ENCODE measurements at places on chromosomes 7 and 10.

- no peak for DNase-seq
Observed at GRCh38 chr7:11193131-11193867, 219.6 kb downstream of the PHF14 start.

DNA sequence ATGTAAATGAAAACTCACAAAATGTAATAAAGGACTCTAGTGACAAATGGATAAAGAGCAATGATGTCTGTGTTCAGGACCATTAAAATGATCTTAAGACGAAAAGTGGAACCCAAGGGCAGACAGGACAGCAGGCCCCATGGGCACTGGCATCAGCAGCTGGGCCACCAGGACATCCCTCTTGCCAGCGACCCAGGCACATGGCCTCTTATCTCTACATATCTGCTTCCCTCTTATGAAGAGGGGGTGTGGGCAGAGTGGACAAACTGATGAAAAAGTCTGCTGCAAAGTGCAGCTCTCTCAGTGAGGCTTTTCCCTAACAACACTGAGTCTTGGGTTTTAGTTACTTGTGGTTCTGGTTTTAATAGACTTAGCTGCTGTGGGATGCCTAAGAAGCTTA is 44.8 kb upstream of the ANKRD1 start:
- DNase-seq: no peak

DNA sequence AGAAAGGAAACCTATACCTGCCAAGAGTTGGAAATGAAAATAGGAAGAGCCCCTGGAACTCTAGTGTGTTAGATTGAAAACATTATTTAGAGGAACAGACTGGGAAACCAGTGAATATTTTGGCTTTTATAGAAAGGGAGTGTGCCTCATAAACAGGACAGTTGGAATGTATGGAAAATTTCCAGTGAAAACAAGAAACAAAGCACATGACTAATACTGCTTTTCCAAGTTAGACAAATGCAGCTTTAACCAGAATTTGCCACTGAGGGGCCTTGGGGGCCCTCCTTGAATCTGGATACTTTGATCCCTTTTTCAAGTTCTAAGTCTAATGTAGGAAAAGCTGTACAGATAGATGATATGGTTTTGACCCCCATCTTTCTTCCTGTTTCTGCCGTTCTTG is 21.2 kb downstream of the ITGB8 start:
- DNase-seq: no peak

- no peak for DNase-seq
Observed at GRCh38 chr7:156722043-156722826, 81.7 kb downstream of the RNF32 start.

GRCh38 chr7:55484834-55485233 is 87.5 kb downstream of the VOPP1 start:
- no peak for DNase-seq

GRCh38 chr7:101572156-101572555 is 56.9 kb downstream of the MYL10 start:
- DNase-seq: no peak

DNA sequence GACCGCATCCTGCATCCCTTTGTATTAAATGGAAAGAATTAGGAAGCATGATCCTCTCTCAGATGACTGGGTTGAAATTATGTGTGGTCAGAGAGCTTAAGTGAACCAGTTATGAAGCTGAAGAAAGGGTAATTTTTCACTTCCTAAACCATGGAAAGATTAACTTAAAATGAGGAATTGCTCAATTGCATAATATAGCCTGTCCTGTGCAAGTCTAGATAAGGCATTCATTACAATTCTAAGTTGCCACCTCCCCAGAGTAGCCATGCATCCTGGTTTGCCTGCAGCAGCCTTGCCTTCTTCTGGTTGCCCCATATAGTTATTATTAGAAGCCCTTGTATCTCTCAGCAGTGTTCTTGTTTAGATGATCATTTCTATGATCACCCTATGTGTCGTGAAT is 45.3 kb downstream of the STARD3NL start:
- DNase-seq: no peak

GRCh38 chr10:78817804-78818203 is 251.0 kb upstream of the ZMIZ1 start:
- no peak for DNase-seq

- DNase-seq: no peak
Observed at GRCh38 chr7:149826344-149827088, 11.7 kb upstream of the ZNF862 start.

DNA sequence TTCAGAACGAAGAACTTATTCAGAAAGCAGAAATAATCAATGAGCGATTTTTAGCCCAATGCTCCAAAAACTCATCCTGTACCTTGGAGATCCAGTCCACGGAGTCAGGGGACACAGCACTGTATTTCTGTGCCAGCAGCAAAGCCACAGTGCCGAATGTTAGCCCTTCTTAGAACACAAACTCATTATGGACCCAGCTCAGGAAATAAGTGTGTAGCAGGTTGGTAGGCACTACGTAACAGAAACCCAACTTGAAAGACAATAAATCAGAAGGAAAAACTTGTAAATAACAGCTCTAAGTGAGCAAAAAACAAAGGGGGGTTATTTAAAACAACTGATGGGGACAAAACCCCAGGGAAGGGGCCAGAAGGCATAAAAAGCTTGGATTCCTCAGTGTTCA is 112.0 kb upstream of the PRSS1 start:
- DNase-seq: no peak

DNA sequence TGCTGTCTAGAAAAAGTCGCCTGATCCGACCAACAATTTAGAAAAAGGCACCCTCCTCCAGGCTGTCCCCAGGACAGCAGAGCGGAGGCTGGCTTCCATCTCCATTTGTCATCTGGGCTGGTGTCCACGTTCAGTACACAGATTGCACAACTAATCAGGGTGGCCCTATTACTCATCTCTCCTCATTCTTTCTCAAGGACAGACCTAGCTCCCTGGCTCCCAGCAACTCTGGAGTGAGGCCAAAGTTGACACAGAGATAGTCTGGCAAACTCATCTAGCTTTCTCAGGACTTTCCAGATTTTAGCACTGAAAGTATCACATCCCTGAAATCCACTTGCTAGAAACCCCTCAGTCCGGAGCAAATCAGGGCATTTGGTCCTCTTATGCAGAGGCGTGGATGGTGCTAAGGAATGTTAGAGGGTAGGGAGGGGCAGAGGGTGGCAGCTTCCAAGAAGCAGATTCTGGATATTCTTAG is 75.1 kb downstream of the DNAH11 start:
- no peak for DNase-seq

GRCh38 chr7:157041514-157042277 is 31.2 kb upstream of the MNX1 start:
- DNase-seq: no peak

DNA sequence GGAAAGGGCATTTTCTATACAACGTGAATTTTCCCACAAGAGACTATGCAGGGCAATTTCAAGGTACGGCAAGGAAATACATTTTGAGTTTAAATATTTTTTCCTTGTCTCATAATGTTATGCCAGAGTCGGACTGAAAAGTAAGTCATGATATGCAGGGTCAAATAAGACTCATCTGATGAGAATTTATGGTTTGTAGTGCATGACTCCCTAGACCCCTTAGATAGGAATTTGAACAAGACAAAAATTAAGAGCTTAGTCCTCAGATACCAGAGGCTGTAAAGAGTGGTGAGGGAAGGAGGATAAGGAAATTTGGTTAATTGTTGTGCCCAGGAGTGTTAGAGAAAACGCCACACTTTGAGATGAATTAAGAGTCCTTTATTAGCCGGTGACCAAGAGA is 616.6 kb downstream of the XPNPEP1 start:
- no peak for DNase-seq

DNA sequence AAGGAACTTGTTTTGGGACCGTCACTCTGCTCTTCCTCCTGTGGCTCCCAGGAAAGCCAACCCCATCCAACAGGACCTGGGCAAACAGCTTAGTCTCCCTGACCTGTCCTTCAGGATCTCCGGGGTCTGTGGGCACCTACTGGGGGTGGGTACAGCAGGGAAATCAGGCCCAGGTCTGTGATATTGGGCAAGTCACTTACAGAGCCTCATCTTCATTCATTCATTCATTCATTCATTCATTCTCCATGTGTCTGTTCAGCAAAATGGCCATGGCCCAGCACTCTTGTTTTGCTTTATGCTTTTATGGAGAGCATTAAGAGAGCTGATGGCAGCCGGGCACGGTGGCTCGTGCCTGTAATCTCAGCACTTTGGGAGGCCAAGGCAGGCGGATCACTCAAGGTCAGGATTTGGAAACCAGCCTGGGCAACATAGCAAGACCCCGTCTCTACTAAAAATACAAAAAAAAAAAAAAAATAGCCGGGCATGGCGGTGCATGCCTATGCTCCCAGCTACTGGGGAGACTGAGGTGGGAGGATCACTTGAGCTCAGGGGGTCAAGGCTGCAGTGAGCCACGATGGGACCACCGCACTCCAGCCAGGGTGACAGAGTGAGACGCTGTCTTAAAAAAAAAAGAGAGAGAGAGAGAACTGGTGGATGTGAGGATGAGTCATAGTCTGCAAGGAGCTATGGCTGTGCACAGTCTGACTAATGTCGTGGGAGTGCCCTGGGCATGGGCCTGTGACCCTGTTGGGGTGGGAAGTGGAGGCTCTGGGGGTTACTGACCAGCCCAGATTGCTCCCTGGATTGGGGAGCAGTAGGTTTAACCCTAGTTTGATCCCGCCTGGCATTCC is 54.3 kb downstream of the CLIP2 start:
- DNase-seq: no peak

All from activated CD4-positive, alpha-beta T cell treated with anti-CD3 and anti-CD28 coated beads, Interleukin-2, amount 50 U/mL, for 48 hours (primary cell).